Stimulated activated CD8-positive, alpha-beta memory T cell treated with anti-CD3 and anti-CD28 coated beads, Interleukin-7, amount 100 ng/mL, for 24 hours (primary cell): ENCODE measurements at places on chromosomes 16 and 17.

GRCh38 chr16:77398495-77398894 lies 36.3 kb downstream of the ADAMTS18 start:
- DNase-seq: no peak

- no peak for DNase-seq
Measured at GRCh38 chr16:48537275-48537674, 72.7 kb downstream of the N4BP1 start.

GRCh38 chr17:4574448-4575045 lies 9.8 kb upstream of the SMTNL2 start:
- DNase-seq: no peak

GRCh38 chr17:55527540-55528118 lies 16.4 kb upstream of the SMIM36 start:
- DNase-seq: no peak

- no peak for DNase-seq
Measured at GRCh38 chr16:84928679-84929420, 82.5 kb downstream of the ZDHHC7 start.

DNA sequence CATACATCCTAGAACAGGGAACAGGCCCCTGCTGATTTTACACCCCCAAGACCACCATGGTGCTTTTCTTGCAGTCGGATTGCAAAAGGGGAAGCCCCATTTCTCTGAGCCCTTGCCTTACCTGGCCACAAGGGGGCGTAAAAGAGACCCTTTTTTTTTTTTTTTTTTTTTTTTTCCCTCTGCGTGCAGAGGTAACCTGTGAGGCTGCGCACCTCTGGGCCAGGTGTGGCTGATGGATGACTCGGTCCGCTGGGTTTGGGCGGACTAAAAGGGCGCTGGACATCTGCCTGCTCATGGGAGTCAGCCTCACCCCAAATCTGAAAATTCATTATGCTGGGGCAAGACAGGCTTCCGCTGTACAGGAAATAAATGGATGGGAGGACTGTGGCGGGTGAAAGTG lies 281.0 kb downstream of the CBLN1 start:
- no peak for DNase-seq
